ENCODE measurements at places on chromosomes 12 and 14.

GRCh38 chr12:31897781-31898503 is 61.3 kb upstream of the RESF1 start:
- no peak for DNase-seq

- no peak for DNase-seq
Observed at GRCh38 chr12:64631197-64631596, 20.9 kb downstream of the RASSF3 start.

DNA sequence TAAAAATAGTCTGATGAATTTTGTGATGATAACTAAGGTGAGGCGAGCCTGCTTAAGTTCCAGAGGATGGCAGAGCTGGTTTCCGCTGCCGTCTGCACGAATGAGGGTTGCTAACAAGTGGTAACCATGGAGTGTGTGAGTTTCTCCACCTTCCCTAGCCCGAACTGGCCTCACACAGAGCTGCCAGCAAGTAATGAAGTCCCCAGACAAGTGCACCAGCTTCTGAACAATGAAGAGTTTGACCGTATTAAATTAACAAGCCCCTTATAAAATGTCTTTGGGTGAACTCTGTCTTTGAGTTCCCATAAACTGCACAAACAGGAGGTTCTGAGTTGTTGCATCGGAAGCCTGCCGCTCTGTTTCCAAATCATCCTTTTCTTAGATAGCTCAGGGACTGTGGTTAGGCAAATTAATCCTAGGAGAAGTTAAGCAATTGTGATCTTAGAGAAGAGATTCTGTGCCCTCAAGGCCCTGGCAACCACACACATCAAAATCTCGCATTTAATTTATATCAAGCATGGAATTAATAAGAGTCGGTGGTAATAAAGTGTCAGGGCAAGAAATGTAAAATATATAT is 274.1 kb upstream of the DAAM1 start:
- no peak for DNase-seq

DNA sequence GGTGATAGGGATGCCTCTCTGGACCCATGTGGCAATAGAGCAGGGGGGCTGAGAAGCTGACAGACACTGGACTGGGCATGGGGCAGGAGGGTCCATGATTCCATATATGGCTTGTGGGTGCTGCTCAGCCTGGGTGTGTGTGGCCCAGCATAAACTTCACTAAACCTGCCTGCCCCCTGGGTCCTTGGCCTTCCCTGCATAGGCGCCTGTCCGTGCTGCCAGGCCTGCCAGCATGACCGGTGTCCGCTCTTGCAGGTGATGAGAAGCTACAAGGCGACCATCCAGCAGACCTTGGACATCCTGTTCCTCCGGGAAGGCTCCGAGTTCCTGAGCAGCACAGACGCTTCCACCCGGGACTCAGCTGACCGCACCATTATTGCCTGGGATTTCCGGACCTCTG is 61.6 kb downstream of the BEGAIN start:
- no peak for DNase-seq

GRCh38 chr12:67698672-67699581 is 50.4 kb downstream of the DYRK2 start:
- DNase-seq = peak; percentile 17

- no peak for DNase-seq
Observed at GRCh38 chr14:21070610-21071224, 613 bp downstream of the ARHGEF40 start.

DNA sequence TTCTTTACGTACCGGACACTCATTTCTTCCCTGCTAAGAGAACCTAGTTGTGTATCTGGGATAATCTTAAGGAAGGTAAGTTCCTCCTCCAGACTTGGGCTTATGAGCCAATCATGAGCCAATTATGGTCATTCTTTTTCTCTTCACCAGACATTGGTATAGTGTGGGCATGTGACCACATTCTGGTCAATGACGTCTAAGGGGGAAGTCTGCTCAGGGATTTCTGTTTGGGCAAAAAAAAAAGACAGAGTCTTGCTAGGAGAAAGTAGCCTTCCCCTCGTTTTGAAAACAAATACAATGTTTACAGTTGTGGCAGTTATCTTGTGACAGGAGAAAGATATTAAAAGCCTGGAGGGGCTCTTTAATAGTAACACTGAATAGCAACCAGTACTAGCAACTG is 20.1 kb upstream of the PLXNC1 start:
- no peak for DNase-seq

DNA sequence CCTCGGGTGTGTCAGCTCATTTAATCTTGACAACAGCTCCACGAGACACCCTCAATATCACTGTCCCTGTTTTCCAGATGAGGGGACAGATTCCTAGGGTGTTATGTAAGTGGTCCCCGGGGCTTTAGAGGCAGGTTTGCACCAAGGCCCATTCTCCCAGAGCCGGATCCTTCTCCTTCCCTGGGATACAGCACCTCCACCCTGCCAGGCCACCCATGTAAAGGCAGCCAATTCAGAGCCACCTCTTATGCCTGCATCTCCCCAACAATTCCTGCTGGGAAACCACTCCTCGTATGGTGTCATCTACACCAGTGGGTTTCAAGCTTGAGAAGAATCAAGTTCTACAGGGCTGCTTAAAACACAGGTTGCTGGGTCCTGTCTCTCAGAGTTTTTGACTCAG is 4.1 kb upstream of the CYP46A1 start:
- no peak for DNase-seq

- DNase-seq = no peak
Observed at GRCh38 chr12:18953505-18953904, 176.0 kb upstream of the PLEKHA5 start.

All from activated T-helper 1 cell treated with Interleukin-2 at 50 U/mL for 16 hours (primary cell).